ENCODE measurements at places on chromosomes 6 and 20. TPM values are rescaled to one million over a fixed set of nuclear protein-coding genes. Genes with fewer than 3 reads are reported as not detected.

DNA sequence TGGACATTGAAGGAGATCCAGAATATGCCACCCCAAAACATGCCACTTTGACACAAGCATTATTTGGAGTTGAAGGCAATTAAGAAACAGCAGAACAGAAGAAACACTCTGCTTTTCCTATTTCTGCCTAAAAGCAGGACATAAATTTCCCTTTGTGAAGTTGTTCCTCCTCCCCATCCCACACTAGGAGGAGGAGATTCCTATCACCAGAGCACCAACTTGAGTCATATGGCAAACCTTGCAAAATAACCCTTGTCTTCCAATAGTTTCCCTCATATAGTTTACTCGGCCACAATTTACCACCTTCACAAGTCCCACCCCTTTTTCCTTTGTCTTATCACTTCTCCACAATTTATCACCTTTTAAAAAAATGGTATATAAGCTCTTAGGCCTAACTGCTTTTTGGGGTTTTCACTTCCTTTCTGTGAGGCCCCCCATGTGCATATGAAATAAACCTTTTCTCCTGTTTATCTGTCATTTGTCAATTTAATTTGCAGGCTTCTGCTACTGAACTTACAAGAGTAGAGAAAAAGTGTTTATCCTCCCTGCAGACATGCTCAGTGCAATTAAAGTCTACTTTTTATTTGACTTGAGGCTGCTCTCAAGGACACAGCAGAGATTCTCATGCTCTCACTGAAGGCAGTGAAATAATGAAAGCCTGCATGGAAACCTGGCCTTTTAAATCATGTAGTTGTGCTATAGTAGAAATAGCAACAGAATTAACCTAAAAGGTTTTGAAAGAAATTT is 2.8 kb upstream of the RAB23 start:
- DNase-seq, result peak; percentile 18

The BRD2 gene
- total RNA-seq, result 107 TPM

DNA sequence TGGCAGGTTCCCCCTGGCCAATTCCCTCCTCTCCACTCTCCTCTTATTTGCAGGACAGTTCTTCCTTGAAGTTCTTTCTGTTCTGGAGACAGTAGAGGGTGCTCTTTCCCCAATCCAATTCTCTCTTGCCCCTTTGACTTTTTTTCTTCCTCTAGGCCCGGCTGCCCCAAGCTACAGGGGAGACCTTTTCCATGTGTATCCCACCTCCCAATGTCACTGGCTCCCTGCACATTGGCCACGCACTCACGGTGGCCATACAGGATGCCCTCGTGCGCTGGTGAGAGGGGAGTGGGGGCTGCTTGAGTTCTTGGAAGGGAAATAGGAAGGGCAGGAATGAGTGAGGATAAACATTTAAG is 1.5 kb downstream of the VARS2 start:
- peak; percentile 77 for DNase-seq

The MLN gene
- not detected for total RNA-seq
